Common myeloid progenitor, CD34-positive (primary cell): ENCODE measurements at places on chromosomes 5 and 9.

DNA sequence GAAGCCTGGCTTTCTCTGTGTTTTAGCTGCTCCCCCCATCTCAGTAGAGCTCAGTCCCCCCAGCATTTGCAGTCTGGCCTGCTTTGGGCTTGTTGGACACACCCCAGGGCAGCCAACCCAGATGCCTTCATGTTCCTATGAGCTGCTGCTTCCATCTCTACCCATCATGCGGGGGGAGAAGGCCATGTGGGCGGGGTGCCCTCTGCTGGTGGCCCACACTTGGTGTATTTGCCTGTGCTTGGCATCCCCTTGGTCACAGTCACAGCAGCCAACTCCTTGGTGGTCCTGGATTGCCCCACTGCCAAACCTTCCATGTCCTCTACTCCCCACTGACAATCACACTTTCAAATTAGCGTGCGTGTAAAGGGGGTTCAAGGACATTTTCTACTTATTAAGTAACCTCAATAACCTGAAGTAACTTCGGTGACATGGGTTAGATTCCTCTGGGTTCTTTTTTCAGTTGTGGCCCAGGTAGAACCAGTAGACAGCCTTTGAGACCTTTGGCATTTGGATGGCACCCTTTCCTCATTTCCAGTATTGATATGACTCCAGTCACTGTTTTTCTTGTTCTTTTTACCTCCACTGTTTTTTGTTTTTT is 42.8 kb downstream of the SNX30 start:
- DNase-seq, result peak; percentile 82

DNA sequence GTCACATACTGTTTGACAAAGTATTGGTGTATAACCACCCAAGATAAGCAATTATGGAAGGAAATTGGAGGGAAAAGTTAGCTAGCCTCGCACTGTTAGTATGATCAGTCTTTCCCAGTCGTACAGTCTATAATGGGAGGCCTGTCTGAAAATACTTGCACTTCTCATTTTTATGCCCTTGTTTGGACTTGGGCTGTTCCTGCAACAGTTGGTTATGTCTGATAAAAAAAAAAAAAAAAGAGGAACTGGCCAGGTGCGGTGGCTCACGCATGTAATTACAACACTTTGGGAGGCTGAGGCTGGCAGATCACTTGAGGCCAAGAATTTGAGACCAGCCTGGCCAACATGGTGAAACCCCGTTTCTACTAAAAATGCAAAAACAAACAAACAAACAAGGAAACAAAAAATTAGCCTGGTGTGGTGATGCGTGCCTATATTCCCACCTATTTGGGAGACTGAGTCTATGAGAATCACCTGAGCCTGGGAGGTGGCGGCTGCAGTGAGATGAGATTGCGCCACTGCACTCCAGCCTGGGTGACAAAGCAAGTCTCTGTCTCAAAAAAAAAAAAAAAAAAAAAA is 58.3 kb upstream of the ANKRD33B start:
- DNase-seq, result peak; percentile 94

DNA sequence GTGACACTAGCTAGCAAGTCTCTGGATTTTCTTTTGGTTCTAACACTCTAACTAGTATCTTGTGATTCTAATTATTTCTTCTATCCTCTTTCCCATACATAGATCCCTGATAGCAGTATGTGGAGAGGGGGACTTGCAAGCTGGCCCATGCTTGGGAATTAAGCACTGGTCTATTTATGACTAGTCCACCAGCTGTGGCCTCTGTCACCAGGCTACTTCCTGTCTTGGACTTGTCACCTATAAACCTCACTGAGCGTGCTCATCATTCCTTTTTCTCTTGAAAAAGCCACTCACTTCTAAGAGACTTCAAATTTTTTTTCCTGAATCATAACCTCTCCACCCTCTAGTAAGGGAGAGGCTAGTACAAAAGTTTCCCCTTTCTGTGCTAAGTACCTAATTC is 32.3 kb upstream of the MAMDC2 start:
- peak; percentile 26 for DNase-seq

GRCh38 chr5:181189962-181190710 is 14.9 kb downstream of the TRIM7 start:
- no peak for DNase-seq

- DNase-seq, result no peak
Observed at GRCh38 chr5:167943343-167943742, 348.1 kb upstream of the WWC1 start.
